ENCODE measurements at places on chromosomes 1 and 21. TPM values are rescaled to one million over a fixed set of nuclear protein-coding genes. Genes with fewer than 3 reads are reported as not detected.

The ADAMTS5 gene
- total RNA-seq = 16.8 TPM

The AMY2A gene
- not detected for total RNA-seq

The KCNJ9 gene
- total RNA-seq = not detected

The LRRC3 gene
- 7.8 TPM for total RNA-seq

DNA sequence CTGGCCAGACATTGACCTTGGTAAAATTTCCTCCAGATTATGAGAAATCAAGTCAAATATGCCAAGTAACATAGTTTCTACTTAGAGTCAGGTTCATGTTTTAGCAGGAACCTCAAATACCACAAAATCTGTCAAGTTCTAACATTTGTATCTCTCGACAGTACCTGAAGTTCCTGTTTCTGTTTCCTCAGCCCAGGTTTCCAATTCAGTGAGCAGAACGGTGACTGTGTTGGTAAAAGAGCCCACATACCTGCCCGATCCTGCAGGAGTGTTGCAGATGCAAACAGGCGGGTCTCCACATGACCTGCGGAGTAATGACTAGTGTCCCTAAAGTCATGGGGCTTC, 57.9 kb upstream of the LGALS8 start:
- no peak for ATAC-seq

DNA sequence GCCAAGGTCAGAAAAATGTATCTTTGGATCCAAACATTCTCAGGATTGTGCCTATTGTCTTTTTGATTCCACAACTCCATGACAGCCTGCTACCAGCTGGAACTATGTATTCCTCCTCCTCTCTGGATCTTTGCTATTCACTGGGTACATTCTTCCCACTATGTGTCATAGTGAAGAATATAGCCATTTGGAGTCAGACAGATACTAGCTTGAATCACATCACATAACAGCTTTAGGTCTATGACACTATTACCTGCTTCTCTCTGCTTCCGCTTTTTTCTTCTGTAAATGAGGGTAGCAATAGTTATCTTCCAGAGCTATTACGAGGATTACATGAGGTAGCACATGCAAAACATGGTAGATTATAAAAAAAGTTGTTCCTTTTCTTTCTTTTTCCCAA, 5.4 kb upstream of the EXO1 start:
- no peak for ATAC-seq

- ATAC-seq = no peak
These were observed 16.2 kb downstream of the MIER1 start for GRCh38 chr1:66940981-66941380.

DNA sequence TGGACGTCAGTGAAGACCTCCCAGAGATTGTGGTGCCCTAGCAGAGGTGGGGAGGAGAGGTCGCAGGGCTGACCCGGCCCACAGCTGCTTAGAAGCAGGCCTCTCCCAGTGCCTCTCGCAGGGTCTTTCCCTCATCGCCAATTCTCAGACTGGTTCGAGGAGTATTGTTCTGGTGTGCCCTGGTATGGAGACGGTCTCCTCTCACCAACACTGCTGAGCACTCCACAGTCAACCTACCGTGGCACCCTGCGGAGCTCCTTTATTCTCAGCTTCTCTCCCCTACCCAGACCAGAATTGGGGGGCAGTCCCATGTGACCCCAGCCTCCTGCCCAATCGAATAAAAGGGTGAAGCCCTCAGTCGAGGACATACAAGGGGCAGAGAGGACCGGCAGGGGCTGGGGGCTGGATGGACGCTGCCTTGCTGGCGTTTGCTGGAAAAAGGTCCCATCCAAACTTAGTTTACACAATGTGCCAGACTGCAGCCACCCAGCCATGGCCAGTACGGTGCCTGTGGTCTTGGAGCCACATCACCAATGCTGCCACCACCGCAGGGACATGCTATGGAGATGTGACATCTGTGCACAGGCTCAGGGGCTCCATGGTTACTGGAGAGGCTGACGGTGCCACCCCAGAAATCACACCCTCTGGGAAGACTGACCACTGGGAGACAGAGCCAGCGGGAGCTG, 80.8 kb downstream of the STUM start:
- ATAC-seq = no peak

DNA sequence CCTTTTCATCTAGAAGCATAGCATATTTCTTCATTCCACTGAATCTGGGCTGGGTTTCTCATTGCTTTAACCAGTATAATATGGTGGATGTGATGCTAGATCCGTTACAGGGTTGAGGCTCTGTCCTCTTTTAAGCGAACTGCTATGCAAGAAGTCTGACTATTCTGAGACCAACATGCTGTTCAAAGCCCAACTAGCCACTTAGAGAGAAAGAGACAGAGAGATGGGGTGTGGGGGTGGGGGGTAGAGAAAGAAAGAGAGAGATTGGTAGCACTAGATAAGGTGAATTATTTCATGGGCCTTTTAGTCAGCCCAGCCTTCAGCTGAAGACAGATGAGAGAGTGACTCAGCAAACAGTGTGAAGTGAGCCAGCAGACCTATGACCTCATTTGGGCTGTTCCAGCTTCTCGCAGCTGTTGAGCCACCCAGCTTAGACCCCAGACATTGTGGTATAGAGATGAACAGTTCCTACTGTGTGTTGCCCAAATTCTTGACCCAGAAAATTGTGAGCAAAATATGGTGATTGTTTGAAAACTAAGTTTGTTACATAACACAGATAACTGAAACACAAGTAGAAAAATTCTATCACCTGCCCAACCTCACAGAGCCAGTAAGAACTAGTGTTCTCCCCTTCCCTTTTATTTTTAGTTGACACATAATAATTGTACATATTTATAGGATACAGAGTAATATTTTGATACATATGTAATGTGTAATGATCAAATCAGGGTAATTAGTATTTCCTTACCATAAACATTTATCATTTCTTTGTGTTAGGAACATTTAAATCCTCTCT, 40.7 kb upstream of the PRKACB start:
- ATAC-seq = peak; percentile 94

DNA sequence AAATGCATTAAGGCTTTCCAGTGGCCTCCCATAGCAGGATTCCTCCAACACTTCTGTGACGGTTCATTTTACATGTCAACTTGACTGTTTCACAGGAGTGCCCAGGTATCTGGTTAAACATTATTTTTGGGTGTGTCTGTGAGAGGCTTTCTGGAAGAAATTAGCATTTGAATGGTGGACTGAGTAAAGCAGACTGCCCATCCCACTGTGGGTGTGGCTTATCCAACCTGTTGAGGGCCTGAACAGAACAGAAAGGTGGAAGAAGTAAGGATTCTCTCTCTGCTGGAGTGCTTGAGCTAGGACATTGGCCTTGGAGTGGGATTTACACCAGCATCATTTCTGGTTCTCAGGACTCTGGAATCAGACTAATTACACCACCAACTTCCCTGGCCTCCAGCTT, 85.6 kb downstream of the RGS7 start:
- no peak for ATAC-seq

DNA sequence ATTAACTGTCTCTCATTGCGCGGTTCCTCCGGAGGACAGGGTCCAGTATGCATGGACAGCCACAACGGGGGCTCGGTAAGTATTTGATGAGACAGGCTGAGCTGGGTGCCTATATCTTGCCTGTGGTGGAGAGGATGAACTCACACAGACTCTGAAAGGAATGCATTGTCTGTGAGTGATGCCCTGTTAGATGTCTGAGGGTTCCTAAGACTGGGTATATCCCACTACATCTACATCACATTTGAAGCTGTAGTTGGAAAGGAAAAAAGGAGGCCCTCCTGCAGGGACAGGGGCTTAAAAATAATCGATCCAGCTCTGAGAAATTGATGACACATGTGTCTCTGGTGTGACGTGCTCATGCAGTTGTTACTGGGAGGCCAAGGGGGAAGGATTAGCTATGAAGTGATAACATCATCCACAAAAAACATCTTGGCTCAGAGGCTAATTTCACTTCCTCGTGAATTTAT, 1.9 kb downstream of the ADARB1 start:
- ATAC-seq = no peak

GRCh38 chr21:39107739-39108138, 75.5 kb downstream of the PSMG1 start:
- ATAC-seq = no peak

- no peak for ATAC-seq
These were observed 589.6 kb downstream of the NPHP4 start for GRCh38 chr1:5402618-5403017.

GRCh38 chr1:237320890-237321289, 278.9 kb downstream of the RYR2 start:
- no peak for ATAC-seq

- ATAC-seq = no peak
These were observed 9.2 kb downstream of the UBE2Q1 start for GRCh38 chr1:154549202-154549770.

Data from gastroesophageal sphincter (tissue), 4 donors.